ENCODE measurements at places on chromosomes 4 and X. TPM values are rescaled to one million over a fixed set of nuclear protein-coding genes. Genes with fewer than 3 reads are reported as not detected.

The PPEF1 gene
- total RNA-seq: not detected

The SPATA18 gene
- 14.9 TPM for total RNA-seq

The TMSB15B gene
- 7.9 TPM for total RNA-seq

The PDE5A gene
- 8.5 TPM for total RNA-seq

The MAGEA3 gene
- not detected for total RNA-seq

The DMRTC1B gene
- total RNA-seq: not detected

The GSX2 gene
- not detected for total RNA-seq

The CMC4 gene
- 16.3 TPM for total RNA-seq

The VSIG4 gene
- not detected for total RNA-seq

The GABRG1 gene
- not detected for total RNA-seq

The CLIC2 gene
- 0.22 TPM for total RNA-seq

The CENPVL3 gene
- total RNA-seq: not detected

The CT47B1 gene
- total RNA-seq: not detected

The DIPK2B gene
- total RNA-seq: not detected

The SHOX gene
- 24.2 TPM for total RNA-seq

The MAGEA1 gene
- total RNA-seq: not detected

The SRPX gene
- 2.7 TPM for total RNA-seq

The FGFBP2 gene
- total RNA-seq: not detected

The WDFY3 gene
- 115 TPM for total RNA-seq

The TMEM154 gene
- total RNA-seq: 10.2 TPM

The ARSJ gene
- 23.6 TPM for total RNA-seq

The CCKAR gene
- total RNA-seq: not detected

The PABPC1L2B gene
- not detected for total RNA-seq

The GAGE12F gene
- total RNA-seq: not detected

The GPM6B gene
- total RNA-seq: not detected

The EDA2R gene
- 35.0 TPM for total RNA-seq

The POU3F4 gene
- not detected for total RNA-seq

The NXF2B gene
- not detected for total RNA-seq

The GABRB1 gene
- total RNA-seq: under 0.01 TPM

The GAGE13 gene
- total RNA-seq: not detected

The C4orf51 gene
- not detected for total RNA-seq

The TMEM271 gene
- total RNA-seq: not detected

The DGAT2L6 gene
- total RNA-seq: not detected

The SGMS2 gene
- total RNA-seq: 142 TPM

The FABP2 gene
- total RNA-seq: not detected

The ASB5 gene
- not detected for total RNA-seq

The GK2 gene
- total RNA-seq: not detected

The GC gene
- total RNA-seq: not detected

The SPATA4 gene
- total RNA-seq: not detected

The BMX gene
- total RNA-seq: not detected

The BEND4 gene
- not detected for total RNA-seq

The RAB39B gene
- total RNA-seq: under 0.01 TPM

The BBS12 gene
- 6.0 TPM for total RNA-seq

The CT45A5 gene
- not detected for total RNA-seq

The NAP1L3 gene
- total RNA-seq: 24.3 TPM

The CITED1 gene
- total RNA-seq: not detected

The SLC35A2 gene
- 20.8 TPM for total RNA-seq

The ANK2 gene
- 0.79 TPM for total RNA-seq

The P2RY10 gene
- total RNA-seq: not detected

The MAP3K15 gene
- total RNA-seq: under 0.01 TPM

The TCEAL6 gene
- not detected for total RNA-seq

The BOD1L1 gene
- total RNA-seq: 27.5 TPM

The TDO2 gene
- total RNA-seq: not detected

Data from placental epithelial cell (primary cell).